ENCODE measurements at places on chromosomes 11 and 22.

GRCh38 chr11:105856954-105857353, 165.1 kb downstream of the MSANTD4 start:
- no peak for ATAC-seq

GRCh38 chr11:96293598-96294021, 49.4 kb downstream of the MAML2 start:
- peak; percentile 93 for ATAC-seq

DNA sequence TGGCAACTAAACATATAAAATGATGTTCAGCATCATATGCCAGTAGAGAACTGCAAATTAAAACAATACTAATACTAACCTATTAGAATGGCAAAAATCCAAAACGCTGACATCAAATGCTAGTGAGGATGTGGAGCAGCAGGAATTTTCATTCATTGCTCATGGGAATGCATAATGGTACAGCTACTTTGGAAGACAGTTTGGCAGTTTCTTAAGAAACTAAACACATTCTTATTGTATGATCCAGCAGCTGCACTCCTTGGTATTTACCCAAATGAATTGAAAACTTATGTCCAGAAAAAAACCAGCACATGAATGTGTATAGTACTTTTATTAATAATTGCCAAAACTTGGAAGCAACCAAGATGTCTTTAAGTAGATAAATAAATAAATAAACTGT, 258.0 kb downstream of the TENM4 start:
- ATAC-seq, result no peak

GRCh38 chr11:34242037-34242625, 115.7 kb downstream of the ABTB2 start:
- ATAC-seq, result no peak

DNA sequence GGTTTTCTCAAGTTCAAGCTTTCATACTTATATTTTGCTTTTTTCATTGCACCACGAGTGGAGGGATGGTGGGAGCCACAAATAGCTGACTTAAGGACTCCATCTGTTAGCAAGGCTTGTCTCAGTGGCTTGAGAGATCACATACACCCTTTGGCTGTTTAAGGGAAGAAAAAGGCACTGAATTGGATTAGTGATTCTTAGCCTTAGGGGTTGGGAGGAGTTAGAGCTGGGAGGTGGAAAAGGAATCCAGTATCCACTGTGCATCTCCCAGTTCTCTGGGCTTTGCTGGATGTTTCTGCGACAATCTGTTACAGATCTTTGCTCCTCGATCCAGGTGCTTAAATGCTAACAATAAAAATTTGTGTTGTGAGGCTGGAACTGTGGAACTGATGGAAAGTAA, 593.6 kb downstream of the CNTN5 start:
- no peak for ATAC-seq

GRCh38 chr11:59668188-59668949, 468 bp downstream of the PATL1 start:
- ATAC-seq, result peak; percentile 50

GRCh38 chr11:110988671-110989070, 256.9 kb upstream of the POU2AF2 start:
- no peak for ATAC-seq

DNA sequence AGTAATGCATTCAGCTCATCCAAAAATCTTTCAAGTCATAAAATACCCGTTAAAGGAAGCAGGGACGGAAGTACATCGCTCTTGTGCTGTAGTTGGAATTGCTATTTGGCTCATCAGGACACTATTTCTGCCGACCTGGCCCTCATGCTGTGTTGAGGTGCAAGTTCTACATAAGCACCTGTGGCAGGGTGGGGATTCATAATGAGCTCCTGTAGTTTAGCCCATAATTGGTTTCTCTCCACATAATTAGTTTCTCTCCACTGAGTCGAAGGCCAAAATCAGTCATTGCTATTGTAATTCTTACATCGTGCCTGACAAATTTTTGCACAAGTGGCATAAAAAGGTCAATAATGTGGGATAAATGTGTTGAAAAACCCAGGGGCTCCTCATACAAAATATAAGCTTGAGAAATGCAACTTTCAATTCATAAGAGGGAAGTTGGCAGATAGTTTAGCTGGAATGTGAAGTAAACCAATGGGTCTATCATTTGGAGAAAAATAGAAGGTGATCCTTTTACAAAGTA, 14.9 kb upstream of the ISX start:
- no peak for ATAC-seq

DNA sequence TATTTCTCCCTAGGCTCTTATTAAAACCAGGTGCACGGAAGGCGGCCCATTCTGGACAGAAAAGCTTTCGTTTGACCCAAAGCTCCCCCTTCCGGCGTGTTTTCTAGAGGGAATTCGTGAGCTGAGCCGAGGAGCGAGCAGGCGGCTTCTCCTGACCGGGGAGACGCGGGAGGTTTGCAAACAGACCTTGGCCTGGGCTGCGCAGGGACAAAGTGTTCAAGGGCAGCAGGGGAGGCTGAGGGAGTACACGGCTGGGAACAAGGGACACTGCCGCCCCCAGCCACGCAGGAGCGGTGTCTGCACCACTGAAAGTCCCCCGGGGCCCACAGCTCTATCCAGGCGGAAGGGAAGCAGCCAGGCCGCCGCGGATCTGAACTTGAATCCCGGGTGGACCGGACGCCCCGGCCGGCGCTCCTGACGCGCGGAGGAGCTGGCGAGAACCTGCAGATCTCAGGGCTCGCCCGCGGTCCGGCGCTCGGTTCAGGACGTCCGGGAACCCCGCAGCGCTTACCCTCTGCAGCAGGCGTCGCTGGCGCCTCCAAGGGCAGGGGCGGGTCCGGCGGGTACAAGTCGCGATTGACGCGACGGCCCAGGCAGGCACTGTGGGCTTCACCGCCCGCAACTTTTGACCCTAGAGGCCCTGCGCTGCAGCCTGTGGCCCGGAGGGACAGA, 101.9 kb downstream of the WT1 start:
- ATAC-seq, result peak; percentile 59

GRCh38 chr11:12090761-12091258, 19.6 kb upstream of the MICAL2 start:
- no peak for ATAC-seq

- peak; percentile 39 for ATAC-seq
These were observed 68.0 kb downstream of the ZBTB44 start for GRCh38 chr11:130246738-130247137.

- ATAC-seq, result no peak
These were observed 562 bp downstream of the DGAT2 start for GRCh38 chr11:75768909-75769771.

- no peak for ATAC-seq
These were observed 110.2 kb downstream of the TEAD1 start for GRCh38 chr11:12784445-12784844.

Data from activated T-helper 17 cell treated with anti-CD3 and anti-CD28 coated beads, Interleukin-2, amount 50 U/mL, for 72 hours (primary cell).